Trophoblast cell (in vitro differentiated cells and primary cell): ENCODE measurements at places on chromosomes 7 and 10.

- no peak for DNase-seq
Observed at GRCh38 chr7:132573251-132573955, 2.9 kb downstream of the PLXNA4 start.

DNA sequence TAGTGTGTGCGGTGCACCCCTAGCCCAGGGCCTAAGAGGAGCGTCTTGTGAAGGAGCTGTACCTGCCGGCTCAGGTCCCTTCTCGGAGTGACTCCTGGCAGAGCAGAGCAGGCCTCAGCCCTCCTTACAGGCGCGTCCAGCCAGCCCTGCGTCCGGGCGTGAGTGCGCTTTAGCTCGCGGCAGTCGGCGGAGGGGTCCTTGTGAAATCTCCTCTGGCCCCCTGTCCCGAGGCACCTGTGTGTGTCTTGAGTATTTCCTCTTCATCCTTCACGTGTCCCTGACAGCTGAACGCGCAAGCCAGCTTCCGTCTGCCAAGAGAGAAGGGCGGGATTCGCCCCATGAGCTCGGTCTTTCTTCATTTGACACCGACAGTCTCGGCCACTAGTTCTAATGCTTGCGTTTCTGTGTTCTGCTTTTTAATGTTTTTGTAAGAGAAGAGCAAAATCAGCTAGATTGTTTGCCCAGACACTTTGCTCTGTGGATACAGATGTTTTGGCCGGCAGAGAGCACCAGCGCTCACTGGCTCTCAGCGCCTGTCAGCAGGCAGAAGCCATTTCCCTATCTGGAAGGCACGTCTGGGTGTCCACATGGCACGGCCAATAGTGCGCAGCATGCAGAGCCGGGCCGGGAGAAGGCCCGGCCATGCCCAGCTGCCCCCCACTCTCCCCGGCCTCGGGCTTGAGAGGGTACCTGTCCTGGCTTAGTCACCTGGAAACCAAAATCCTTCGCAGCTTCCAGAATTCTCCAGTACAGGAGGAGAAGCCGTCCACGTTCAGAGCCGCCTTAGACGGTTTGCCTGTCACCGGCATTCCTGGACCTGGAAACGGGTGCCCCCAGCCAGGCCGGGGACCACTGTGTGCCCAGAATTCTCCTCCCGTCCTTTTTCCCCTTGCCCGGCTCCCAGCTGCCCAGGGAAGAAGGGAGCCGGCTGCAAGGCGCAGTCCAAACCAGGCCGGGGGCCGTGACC lies 7.0 kb downstream of the GET4 start:
- DNase-seq: no peak

- no peak for DNase-seq
Observed at GRCh38 chr7:47866120-47866519, 82.1 kb downstream of the PKD1L1 start.

DNA sequence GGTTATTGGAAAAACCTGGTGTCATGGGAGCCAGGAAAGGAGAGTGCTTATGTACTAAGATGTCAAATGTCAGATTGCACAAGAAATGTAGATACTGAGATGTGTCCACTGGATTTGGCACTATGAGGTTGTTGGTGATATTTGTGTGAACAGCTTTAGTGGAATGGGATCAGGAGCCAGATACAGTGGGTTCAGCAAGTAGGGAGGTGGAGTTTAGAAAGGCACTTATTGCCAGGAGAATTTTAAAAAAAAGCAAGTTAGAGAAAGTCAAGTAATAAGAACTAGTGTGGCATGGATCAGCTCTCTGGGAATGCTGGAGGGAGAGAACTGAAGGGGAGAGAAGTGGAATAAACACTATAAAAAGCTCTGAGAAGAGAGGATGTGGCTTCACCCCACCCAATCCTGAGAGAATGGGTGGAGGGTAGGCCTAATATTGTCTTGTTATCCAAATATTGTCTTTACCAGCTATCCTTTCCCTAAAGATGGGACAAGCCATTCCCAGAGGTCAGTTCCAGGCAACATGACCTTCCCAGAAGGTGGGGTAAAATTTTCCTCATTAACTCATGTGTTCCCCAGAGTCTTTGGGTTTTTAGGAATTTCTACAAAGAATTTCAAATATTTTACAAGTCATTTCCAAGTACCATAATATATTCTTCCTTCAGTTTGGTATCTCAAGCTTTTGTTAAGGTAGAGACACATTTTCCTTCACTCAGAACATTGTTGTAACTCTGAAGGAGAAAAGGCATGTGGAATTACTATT lies 42.3 kb downstream of the ENTPD1 start:
- no peak for DNase-seq

DNA sequence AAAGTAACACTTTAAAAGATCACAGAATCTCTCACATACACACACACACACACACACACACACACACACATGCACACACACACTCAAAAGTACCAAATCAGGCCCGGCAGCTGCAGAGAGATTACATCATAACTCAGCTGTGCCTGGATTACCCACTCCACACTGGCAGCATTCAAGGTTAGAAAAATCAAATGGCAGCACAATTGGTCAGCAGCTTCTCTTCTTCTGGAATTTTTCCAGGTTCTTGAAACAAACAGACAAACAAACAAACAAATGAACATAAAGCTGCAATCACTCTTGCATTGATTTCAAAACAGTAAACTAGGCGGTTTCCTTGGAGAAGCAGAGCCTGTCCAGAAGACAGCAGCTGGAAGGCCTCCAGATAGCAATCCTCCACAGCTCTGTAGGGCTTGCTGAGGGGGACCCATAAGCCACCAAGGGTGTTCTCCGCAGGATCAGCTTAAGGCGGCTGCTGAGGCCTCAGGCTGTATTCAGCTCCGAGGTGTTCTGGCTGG lies 24.5 kb upstream of the FAM133B start:
- DNase-seq: no peak

DNA sequence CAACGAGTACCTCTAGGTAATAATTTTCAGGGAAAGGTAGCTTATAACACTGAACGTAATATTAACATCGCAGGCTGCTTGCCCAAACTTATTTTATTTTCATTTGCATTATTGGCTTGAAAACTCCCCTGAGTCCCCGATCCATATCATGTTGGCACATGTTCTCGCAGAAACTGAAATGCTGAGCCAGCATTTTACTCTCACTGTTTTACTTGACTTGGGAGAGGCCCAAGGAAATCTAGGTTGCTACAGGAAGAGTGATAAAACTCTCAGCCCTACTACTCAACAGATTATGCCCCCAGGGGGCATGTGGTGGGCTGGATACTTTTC lies 183.5 kb upstream of the HABP2 start:
- DNase-seq: no peak

DNA sequence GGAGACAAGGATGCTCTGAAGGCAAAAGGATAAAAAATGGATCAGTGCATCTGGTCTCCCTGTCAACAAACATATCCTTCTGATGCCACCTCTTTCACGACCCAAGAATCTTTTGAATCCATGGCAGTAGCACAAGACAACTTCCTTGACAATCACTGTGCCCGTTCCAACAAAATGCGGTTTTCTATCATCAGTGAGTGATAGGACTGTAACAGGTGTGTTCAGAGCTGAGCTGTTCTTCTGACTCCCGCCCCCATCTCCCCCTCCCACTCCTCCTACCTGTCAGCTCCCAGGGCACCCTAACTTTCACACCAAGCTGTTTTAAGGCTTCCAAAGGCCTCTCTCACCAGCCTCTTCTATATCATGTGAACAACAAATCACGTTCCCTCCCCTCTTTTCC lies 74.8 kb downstream of the PARD3 start:
- DNase-seq: no peak

- no peak for DNase-seq
Observed at GRCh38 chr10:98881789-98882188, 353.9 kb downstream of the HPSE2 start.

GRCh38 chr10:84063440-84063839 lies 75.9 kb upstream of the GHITM start:
- DNase-seq: no peak

DNA sequence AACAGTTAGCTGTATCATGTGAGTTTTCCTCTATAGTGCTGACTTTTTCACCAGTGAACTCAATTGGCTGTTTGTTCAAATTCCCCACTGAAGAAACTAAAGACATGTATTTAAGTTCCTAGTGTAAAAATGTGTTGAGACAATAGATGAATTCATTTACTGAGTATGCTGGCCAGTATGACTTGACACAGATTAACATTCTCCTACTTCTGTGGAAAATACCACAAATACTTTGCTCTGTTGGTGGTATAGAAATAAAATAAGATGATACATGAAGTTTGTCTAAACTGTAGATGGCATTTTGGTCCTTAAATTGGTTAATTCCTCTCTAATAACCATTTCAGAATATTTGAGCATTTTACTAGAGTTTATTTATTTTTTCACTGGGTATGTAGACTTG lies 227.7 kb upstream of the TEX47 start:
- no peak for DNase-seq

GRCh38 chr10:48478980-48479811 lies 125.7 kb downstream of the ARHGAP22 start:
- no peak for DNase-seq

DNA sequence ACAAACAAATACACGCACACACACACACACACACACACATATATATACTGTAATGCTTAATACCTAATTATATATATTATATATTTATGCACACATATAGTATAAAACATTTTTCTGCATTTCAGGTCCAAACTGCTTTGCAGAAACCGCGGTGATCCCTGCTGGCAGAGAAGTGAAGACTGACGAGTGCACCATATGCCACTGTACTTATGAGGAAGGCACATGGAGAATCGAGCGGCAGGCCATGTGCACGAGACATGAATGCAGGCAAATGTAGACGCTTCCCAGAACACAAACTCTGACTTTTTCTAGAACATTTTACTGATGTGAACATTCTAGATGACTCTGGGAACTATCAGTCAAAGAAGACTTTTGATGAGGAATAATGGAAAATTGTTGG lies 138.5 kb downstream of the VWC2 start:
- no peak for DNase-seq

GRCh38 chr10:75398692-75399460 lies 2.7 kb downstream of the ZNF503 start:
- DNase-seq: no peak

GRCh38 chr10:132651511-132652029 lies 114.0 kb downstream of the INPP5A start:
- no peak for DNase-seq

- peak; percentile 27 for DNase-seq
Observed at GRCh38 chr7:75756991-75757676, 14.9 kb downstream of the CCL26 start.
